Activated CD8-positive, alpha-beta memory T cell treated with anti-CD3 and anti-CD28 coated beads, Interleukin-2, amount 50 U/mL, for 4 hours (primary cell): ENCODE measurements at places on chromosomes 7 and 10.
A peak's percentile ranks its signal among the peaks of the same experiment; 100 is the strongest.

DNA sequence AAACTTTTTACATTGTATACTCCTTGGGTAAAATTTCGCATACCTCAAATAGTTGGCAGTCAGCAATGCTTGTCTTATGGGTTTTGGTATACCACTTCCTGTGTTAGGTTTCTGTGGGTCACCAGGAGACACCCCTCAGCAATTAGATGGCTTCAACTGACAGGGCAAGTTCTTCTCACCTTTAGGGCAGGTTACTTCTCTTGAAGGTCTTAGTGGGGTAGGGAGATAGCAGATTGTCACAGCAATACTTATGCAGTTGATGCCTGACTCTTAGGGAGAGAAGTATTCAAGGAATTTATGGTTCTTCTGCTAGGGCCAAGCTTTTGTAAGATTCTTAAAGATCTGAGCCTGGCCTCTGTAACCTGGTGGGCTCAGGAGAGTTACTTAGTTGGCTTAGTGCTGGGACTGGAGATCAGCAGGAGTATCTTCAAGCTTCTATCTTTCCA lies 42.9 kb downstream of the MKLN1 start:
- no peak for DNase-seq

GRCh38 chr10:45550903-45551786 lies 121.4 kb downstream of the ZFAND4 start:
- no peak for DNase-seq

DNA sequence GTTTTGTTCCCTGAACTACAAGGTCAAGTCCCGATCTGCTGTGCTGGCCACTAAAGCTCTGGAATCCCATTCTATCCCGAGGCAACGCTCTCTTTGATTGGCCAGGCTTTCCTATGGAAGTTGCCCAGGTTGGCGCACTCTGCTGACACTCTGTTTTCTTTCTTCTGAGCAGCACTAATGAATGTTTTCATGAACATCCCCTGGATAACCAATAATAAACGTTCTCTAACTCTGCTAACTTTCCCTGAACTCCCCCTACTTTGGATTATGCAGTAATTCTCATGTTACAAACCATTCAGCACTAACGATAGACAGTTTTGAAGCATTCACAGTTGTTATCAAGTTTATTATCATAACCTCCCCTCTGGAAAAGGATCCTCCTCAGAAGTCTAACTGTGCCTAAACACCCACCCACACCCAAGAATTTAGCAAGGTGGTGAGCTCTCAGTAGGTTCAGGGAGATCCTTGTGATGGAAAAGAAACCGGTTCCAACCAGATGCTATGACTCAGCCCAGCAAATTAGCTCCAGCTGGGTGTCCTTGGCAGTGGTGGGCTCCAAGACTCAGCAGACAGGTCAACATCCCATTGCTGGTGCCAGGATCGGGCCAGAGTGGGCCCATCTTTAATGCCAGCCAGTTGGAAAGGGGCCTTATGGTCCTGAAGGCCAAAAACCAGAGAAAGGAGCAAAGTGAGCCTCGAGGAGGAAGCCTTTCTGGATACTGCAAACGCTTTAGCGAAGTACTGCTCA lies 68.4 kb downstream of the CREB3L2 start:
- no peak for DNase-seq

- no peak for DNase-seq
Observed at GRCh38 chr10:98971464-98971863, 264.2 kb downstream of the HPSE2 start.

DNA sequence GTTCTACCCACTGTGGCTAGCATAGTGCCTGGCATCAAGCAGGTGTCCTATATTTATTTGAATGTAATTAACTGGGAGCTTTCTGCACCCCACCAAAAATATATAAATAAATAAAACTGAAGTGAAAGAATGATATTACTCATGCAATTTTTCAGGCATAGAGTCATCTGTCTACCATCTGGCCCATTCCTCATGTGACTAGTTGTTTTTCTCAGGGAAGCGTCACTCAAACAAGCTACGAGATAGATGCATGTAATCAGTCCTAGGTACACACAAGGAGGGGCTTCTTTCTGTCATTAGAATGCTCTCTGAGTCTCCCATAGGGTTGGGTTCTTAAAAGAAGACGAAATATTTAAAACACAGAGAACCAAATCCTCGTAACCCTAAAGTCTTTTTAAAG lies 255.5 kb upstream of the KMT2E start:
- no peak for DNase-seq

DNA sequence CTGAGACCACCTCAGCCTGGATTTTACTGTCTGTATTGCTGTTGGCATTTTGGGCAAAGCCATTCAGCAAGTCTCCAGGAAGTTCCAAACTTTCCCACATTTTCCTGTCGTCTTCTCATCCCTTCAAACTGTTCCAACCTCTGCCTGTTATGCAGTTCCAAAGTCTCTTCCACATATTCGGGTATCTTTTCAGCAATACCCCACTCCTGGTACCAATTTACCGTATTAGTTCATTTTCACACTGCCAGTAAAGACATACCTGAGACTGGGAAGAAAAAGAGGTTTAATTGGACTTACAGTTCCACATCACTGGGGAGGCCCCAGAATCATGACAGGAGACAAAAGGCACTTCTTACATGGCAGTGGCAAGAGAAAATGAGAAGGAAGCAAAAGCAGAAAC lies 62.8 kb downstream of the INPP5A start:
- DNase-seq = no peak

DNA sequence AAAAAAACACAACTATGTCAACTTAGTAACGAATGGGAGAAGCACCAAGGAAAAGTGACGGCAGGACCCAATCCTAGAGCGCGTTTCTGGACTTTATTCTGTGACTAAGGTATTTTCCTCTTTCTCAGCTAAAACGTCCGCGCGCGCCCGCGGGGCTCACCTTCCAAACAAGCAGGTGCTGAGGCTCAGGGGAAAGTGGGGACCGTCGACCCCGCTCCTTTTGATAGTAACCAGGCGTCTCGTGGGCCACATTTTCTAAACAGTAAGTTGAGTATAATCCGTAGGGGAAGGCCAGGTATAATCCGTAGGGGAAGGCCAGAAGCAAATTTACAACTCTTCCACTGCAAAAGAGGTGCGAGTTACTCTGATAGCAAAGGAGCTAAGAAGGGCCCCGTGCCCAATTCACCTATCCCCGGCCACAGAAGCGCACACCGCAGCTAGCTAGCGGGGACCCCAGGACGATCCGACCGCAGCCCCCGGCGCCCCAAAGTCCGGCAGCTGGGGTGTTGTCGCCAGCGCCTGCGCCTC lies 743 bp downstream of the MKI67 start:
- DNase-seq = no peak

GRCh38 chr7:159099711-159100231 lies 44.9 kb downstream of the VIPR2 start:
- DNase-seq = no peak

DNA sequence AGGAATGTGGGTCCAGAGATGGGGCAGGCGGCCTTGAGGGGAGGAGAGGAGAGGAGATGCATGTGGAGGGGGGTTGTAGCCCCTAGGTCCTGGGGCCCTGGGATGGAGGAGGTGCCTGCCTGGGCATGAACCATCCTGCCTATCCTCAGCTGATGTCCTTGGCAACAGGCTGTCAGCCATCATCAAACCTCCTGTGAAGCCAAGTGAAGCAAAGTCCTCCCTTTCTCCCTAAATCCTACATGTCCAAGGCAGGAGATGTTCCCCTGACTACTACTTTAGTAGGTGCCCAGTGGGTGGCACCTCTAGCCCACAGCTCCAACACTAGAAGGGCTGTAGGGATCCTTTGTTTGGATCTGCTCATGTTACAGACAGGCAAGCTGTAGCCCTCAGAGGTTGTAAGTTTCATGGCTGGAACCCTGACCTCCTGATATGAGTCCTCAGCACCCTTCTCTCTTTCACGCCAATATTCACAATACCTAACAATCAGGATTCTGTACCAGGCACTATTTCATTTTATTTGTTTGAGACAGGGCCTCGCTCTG lies 66.6 kb upstream of the SYPL1 start:
- no peak for DNase-seq

DNA sequence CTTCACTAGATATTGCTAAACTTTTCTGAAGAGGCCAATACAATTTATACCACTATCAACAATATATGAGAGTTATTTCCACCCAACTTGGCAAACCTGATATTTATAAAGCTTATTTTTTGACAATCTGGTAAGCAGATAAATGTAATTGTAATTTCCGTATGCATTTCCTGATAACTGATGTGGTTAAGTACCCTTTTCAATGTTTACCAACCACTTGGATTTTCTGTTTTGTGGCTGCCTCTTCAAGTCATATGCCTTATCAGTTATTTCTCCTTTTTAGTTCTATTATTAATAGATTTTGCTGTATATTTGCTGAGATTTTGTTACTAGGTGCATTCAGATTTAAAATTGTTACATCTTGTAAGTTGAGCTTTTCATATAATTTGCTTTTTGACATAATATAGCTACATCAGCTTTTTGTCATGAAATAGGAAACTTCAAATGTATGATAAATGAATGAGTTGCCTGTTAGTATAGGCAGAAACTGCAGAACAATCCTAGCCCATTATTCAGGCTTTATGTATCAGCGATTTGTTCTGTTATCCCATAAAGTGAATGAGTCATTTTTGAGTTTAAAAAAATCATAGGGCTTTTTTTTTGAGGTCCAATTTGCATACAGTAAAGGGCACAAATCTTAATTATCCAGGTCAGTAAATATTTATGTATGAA lies 11.5 kb downstream of the SGPL1 start:
- DNase-seq = no peak

DNA sequence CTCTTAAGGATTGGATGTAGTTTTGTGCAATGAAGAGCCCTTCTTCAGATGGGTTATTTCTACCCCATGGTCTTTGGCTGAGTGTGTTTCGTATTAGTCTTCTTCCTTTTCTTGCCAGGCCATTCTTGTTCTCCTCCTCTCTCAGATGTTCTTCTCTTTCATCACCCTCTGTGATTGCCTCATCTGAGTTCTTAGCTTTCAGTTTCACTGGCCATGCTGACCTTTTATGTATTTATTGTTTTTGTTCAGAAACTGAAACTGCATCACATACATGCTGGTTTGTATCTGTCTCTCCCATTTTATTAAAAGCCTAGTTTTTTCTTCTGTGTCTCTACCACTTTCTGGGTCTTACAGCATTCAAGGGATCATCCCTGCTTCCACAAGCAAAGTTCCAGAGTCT lies 21.7 kb upstream of the PCGF5 start:
- DNase-seq = no peak

- no peak for DNase-seq
Observed at GRCh38 chr7:30462179-30462578, 16.4 kb downstream of the NOD1 start.

GRCh38 chr7:121537031-121537430 lies 140.9 kb upstream of the FAM3C start:
- DNase-seq = no peak

- no peak for DNase-seq
Observed at GRCh38 chr10:635088-635861, 54.2 kb downstream of the DIP2C start.

DNA sequence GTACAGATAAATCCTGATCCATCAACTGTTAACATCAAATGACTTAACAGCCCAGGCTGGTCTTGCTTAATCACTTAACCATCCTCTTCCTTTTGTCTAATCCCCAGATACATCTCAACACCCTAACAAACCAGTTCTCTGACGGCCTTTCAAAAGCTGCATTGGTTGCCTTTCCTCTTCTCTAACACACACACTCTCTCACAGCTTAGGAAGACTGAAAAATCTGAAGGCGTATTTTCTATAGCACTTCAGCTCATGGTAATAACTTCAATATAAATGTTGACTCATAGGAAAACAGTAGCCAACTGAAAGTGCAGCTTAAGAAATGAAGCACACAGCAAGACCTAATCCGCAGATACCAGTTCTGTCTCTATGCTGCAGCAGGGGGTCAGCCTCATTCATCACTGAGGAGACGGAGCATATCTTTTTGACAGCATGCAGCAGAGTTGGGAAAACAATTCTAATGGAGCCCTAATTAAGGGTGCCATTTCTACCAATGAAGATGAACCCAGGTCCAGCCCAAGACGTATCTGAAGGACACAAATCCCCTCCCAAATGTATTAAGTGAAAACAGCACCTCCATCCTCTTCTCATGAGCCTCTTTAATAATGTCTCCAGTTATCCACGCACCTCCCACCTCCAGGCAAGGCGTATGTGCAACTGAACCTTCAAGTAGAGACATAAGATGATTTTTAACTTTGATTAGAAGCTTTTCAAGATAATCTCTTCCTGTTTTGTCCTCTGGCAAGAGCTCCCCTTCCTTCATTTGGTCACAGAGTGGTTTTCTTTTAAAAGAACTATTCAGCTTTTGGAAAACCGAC lies 211.7 kb upstream of the NFE2L3 start:
- no peak for DNase-seq

DNA sequence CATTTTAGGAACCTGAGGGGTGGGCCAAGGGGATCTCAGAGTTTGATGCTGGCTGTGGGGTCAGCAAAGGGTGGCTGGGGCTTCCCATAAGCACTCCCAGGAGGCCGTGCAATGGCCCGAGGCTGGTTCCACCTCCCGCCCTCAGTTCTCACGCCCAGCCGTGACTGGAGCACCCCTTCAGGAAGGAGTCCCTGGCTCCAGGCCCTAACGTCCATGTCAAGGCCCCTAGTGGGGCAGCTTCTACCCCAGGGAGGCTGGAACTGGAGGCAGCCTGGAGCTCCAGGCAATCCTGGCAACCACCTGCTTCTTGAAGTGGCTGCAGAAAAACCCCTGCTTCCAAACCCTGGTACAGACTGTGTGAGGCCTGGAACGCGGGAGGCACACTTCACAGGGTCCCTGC lies 165.5 kb downstream of the DIP2C start:
- DNase-seq = no peak

DNA sequence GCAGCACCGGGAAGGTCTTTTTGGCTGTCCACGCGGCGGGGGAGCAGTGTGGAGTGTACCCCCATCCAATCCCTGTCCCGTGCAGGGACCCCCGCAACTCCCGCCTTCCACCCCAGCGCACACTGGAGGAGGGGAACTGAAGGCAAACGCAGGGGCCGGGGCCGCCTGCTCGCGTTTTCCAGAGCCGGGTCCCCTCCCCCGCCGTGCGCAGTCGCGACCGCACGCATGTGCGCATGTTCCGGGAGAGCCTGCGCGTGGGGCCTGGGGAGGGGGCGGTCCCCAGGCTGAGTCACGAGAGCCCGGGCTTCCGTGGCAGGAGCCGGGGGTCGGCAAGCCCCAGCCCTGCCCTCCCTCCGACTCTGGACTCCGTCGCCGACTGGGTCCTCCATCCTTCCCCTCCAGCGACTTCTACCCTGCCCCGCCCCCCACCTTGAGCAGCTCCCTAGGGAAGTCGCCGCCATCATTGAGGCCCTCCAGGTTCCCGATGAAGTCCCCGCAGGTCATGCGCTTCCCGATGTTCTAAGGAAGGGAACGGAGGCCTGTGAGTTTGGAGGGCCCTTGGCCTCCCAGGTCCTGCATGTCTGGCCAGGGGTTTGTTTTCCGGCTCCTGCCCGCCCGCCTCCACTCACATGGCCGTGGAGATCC lies 8.0 kb downstream of the PSD start:
- peak; percentile 73 for DNase-seq
